ENCODE measurements at places on chromosomes 13 and 19.

GRCh38 chr13:95438297-95438696 lies 114.2 kb upstream of the CLDN10 start:
- DNase-seq = no peak

DNA sequence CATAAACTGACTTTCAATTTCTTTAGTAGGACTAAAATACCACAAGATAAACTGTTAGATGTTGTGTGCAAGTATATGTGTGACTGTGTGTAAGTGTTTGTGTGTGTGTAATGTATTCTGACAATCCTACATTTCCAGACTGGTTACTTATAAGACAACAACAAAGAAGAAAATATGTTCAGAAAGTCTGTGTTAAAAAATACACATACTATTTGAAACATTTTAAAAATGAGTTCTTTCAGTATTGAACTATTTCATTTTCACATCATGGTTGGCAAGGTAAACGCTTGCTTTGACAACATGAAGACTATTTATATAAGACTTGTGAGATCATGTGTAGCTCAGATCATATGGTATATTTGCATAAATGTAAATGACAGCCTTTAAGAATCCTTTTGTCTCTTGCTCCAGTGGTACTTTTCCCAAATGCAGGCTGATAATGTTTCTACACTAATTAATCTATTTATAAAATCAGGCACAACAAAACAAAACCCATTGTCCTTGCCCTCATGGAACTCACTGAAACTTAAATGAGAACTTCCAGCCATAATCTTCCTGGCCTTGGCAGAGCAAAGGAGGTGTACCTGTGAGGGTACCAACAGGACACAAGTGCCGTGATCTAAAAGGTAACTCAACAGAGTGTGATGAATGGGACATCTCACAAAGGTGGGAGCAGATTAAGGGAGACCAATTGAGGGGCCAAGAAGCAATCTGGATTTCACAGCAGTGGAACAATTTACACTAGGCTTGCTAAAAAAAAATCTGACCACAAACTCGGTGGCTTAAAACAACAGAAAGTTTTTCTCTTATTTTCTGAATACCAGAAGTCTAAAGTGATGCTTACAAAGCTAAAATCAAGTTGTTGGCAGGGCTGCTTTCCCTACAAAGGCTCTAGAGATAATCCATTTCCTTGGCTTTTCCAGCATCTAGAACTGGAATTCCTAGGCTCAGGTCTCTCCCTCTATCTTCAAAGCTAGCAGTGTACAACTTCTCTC lies 349.0 kb downstream of the TBC1D4 start:
- no peak for DNase-seq

- no peak for DNase-seq
These were observed 116.1 kb downstream of the STARD13 start for GRCh38 chr13:33169273-33169980.

GRCh38 chr19:485583-486236 lies 10.6 kb upstream of the MADCAM1 start:
- DNase-seq = no peak

DNA sequence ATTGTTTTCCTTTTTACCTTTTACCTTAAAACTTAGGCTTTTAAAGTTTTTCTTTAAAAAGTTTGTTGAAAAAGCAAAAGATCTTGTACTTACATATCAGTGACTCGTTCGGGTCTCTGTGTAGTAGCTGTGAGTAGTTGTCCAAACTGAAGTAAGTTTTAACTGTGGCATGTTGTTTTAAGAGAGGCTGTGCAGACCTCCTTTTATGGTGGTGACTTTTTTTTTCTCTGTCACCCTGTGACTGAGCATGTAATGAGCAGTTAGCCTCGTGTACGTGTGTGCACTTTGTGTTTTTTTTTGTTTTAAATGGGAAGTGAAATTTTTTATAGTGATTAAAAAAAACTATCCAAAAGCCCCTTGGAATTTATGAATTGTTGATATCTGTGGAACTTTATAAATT lies at the start of gene GPR183:
TSS of gene GPR183 (minus strand) at position 153 of the 400 bp plus-strand sequence. CDS start 11,254 bp downstream, outside the sequence.
- peak; percentile 28 for DNase-seq

GRCh38 chr13:21748166-21748565 lies 77.3 kb downstream of the FGF9 start:
- DNase-seq = no peak

- DNase-seq = no peak
These were observed 404.2 kb downstream of the COG6 start for GRCh38 chr13:40059540-40060232.

GRCh38 chr13:31476266-31476665 lies 263.1 kb upstream of the RXFP2 start:
- no peak for DNase-seq

DNA sequence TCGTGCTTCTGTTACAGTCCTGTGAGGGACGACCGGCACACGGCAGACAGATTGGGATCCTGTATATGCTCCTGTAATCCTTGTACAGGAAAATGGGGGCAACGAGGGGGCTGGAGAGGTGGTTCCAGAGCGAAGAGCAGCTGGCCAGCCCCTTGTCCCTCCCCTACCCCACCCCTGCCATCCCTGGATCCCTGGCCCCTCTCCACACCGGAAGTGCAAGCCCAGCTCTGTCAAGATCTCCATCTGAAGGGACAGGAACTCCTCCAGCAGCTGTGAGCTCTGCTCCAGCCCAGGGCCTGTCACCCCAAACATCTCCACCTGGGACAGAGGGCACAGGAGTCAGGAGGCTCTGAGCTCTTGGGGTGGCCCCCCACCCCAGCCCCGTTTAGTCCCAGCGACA lies 5.5 kb upstream of the CCER2 start:
- DNase-seq = no peak

- DNase-seq = peak; percentile 68
These were observed 16.8 kb upstream of the SEMA6B start for GRCh38 chr19:4576016-4576933.

DNA sequence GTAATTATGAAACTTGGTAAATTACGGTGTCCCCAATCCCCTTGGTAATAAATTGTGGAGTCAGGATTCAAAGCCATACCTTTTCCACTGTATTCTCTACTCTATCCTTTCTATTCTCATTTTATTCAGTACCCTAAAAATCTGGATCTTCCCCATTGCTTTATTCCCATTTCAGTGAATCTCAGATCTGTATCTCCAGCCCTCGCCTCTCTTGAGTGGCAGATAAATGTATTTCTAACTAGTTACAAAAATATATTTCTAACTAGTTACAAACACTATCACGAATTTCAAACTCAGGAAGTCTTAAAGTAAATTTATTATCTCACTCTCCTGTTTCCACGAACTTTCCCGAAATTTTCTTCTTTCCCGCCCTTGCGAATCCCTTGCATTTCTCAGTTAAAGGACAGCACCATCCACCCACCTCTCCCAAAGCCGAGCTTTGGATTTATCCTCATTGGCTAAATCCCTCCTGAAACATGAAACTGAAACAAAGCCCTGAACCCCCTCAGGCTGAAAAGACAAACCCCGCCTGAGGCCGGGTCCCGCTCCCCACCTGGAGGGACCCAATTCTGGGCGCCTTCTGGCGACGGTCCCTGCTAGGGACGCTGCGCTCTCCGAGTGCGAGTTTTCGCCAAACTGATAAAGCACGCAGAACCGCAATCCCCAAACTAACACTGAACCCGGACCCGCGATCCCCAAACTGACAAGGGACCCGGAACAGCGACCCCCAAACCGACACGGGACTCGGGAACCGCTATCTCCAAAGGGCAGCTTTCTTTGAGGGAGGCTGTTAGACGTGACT lies 164.3 kb upstream of the PABPC3 start:
- no peak for DNase-seq

GRCh38 chr19:31492050-31492449 lies 142.8 kb upstream of the TSHZ3 start:
- DNase-seq = no peak

- DNase-seq = no peak
These were observed 102.0 kb downstream of the ERCC5 start for GRCh38 chr13:102947745-102948405.

- DNase-seq = no peak
These were observed 31.0 kb downstream of the FOXO1 start for GRCh38 chr13:40635315-40635995.

DNA sequence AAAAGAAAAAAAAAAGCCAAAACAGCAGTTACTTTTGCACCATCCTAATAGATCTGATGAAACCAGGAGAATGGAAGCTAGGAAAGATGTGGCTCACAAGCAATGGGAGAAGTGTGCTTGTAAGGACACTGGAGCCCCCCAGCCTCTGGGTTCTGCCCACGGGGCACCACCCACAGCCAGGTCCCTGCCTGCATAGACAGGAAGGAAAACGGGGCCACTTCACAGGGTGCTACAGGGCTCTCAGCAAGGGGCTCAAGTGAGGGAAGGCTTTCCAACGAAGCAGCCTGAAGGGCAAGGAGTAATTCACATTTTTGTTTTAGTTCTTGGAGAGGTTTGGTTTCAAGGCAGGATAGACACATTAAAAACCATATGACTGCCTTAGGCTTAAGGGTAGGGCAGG lies 42.7 kb downstream of the BRD4 start:
- DNase-seq = no peak

GRCh38 chr19:11843722-11844121 lies 4.8 kb upstream of the ZNF439 start:
- DNase-seq = no peak

GRCh38 chr19:8185343-8186068 lies 23.7 kb upstream of the CERS4 start:
- DNase-seq = no peak

- DNase-seq = no peak
These were observed 2.5 kb downstream of the TMEM259 start for GRCh38 chr19:1018393-1018792.

DNA sequence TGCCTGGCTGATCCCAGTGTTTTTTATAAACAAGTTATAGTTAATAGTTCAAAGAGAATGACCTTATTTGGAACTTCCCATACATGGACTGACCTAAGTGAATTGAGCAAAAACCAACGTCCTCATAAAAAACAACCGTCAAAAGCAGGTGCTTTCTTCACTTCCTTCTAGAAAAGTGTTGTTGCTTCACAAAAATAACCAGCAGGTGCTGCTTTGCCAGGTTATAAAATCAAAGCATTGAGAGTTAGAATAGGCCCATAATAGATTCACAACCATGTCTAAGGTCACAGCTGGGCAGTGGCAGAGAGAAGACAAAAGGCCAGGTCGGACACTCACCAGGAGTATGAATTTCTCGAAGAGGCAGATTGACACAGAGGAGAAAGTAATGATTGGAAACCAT lies 9.5 kb downstream of the RUBCNL start:
- no peak for DNase-seq

GRCh38 chr19:47391510-47392223 lies 27.7 kb downstream of the MEIS3 start:
- DNase-seq = peak; percentile 68

DNA sequence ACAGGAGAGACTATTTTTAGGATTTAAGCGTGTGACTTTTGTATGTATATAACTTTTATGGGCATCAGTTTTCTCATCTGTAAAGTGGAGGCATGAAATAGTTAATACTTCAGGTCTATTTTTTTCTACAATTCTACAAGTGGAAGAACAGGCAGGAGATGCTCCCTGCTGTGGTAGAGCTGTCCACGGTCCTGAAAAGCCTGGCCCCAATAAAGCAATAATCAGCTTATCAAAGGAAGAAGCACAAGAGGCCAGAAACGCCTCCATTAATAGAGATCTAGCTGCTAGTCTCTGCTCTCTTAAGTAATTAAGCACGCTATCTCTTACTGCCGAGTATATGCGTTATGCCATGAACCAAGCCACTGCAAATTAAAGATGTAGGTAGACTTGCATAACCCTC lies 28.0 kb upstream of the WASF3 start:
- DNase-seq = no peak

DNA sequence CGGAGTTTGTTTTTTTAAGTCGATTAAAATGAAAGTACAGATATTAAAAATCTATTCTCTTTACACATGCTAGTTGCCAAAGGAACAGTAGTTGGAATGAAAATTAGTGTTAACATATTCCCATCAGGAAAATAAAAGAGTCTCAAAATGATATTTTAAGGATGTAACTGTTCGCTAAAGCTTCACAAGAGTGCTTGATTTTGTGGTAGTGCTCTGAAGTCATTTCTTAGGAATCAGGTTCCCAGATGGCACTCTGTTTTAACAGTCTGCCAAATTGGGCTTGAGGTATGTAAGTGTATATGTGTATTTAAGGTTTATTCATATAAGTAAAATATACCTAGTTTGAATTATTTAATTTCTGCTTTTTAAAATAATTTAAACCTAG lies 128.8 kb downstream of the LMO7 start:
- DNase-seq = no peak

GRCh38 chr19:48925240-48925843 lies 8.2 kb upstream of the DHDH start:
- no peak for DNase-seq

DNA sequence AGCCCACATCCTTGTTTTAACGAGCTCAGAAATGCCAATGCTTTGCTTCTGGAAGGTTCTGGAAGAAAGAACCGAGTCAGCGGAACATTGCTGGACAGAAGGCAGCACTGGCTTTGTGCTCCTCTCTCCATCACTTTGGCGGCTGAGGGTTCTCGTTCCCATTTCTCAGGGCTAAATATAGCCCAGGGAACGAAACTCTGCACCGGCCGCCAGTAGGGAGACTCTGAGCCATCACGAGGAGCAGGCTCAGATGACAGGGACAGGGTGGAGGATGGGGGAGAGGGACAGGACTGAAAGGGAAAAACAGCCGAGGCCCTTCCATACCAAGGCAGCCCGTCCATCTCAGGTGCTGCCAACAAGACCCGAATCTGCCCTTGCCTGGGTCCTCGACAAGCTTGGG lies 166.4 kb downstream of the CACNA1A start:
- DNase-seq = no peak

DNA sequence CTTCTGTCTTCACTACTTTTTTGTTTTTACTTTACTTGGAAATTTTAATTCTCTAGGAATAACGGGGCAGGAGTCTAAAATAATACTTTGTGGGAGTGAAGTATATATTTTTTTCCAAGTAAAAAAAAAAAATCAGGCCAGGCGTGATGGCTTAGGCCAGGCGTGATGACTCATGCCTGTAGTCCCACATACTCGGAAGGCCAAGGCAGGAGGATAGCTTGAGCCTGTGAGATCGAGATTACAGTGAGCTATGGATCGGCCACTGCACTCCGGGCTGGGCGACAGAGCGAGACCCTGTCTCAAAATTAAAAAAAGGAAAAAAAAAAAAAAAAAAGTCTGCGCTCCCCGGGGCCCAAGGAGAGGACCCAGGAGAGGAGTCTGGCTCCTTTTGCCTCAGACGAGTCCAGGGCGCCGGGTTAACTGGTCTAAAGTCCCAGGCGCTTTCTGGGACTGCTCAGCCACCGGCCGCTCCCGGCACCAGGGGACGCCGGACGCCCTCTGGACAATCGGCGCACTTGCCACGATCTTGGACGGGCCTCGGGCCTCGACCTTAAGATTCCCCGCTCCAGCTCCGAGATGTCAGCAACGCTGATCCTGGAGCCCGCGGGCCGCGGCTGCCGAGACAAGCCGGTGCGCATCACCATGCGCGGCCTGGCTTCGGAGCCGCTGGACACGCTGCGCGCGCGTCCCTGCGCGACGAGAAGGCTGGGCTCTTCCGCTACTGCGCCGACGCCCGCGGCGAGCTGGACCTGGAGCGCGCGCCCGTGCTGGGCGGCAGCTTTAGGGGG lies 2.7 kb upstream of the ZFP82 start:
- no peak for DNase-seq
